ENCODE measurements at places on chromosomes 16 and 17.

DNA sequence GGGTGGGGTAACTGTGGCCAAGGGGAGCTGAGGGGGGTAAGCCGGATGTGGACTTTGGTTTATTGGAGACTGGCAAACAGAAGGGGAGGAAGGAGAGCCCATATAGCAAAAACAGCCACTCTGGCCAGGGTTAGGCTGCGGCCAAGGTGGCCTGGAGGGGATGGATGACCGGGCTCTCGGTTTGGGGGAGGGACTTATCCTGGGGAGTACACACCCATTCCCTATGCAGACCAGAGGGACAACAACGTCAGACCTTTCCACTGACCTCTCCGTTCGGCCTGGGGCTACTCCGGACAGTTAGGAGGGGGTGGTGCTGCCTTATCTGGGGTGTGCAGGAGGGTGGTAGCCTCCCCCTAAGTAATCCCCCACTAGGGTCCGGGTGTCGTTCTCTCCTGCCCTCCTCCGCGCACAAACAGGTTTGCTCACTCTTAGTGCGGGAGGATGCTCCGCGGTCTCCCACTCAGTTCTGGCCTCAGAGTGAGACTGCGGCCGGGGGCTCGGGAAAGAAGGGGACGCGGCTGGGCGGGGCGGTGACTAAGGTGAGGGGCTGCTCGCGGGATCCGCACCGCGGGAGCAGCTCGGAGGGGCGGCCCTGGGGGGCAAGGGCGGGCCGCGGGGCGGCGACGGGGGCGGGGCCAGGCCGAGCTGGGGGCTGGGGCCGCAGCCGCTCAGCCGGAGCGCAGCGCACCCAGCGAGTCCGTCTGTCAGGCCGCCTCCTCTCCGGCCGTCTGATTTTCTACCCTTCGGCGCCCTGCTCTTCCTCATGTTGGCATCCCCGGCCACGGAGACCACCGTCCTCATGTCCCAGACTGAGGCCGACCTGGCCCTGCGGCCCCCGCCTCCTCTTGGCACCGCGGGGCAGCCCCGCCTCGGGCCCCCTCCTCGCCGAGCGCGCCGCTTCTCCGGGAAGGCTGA is at the start of gene WNK4:
TSS of gene WNK4 (plus strand) at position 675 of the 915 bp plus-strand sequence. CDS start at position 764, 89 bp downstream.
- DNase-seq: no peak

- DNase-seq: no peak
These were observed 1.2 kb downstream of the ZACN start for GRCh38 chr17:76079956-76080767.

DNA sequence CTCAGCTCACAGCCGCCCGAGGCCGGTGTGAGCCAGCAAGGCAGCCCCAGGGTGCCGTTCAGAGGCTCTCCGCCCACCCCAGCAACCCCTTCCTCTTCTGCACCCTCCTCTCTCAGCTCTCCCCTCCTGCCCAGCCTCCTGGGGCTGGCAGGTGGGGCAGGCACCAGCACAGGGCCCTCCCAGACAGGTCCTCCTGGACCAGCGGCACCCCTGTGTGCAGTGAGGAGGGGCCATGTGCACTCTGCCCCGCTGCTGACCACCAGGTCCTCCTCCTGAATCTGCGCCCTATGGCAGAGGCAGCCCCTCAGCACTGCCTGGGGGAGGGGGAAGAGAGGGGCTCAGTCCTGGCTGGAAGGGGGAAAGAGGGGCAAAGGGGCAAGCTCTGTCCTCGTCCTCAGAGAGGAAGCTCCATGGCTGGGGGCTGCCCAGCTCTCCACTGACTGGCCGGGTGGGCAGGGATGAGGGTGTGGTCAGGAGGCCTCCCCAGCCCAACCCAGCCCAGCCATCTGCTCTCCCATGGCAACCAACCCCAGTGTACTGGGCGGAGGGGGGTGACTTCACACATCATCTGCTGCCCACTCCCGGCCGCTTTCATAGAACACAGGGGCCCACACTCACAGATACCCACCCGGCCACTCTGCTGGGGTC is 5.4 kb upstream of the BCAR1 start:
- no peak for DNase-seq

GRCh38 chr17:77182205-77183172 is 41.7 kb downstream of the SEC14L1 start:
- no peak for DNase-seq

GRCh38 chr16:55825115-55825728 is 7.7 kb downstream of the CES1 start:
- DNase-seq: no peak

DNA sequence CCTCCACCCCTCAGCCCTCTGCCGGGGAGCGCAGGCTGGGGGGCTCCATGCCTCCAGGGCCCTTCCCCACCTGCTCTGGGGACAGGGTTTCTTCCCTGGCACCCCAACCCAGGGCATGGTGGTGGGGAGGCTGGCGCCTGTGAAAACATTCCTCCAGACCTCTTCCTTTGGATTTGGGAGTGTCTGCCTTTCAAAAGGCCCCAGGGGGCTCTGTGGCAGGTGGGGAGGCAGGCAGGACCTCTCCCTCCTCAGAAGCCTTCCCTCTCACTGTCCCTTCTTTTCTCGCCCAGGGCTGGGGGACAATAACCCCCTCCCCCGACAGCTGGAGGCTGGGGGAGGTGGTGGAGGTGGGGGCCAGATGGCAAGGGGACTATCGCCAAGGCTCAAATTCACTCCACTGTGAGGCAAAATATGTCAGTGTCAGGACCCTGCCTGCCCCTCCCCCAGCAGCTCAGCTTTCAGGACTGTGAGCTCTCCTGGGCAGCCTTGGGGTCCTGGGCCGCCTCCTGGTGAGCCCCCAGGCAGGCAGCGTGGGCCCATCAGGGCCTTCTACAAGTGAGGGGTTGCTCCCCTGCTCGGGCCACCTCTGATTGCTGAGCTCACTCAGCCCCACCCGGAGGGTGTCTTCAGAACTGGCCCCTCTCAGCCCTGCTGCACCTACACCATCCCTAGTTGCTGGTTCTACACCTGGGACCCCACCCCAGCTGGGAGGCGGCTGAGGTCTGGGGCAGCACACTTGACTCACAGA is 1.8 kb downstream of the CDH15 start:
- DNase-seq: no peak

GRCh38 chr17:5485270-5486205 is at the start of gene DERL2:
Gene DERL2, minus strand, starts transcription at chr17:5486178. Its CDS starts 17 bp downstream, at chr17:5486161.
- no peak for DNase-seq

- no peak for DNase-seq
These were observed 54.7 kb upstream of the IL34 start for GRCh38 chr16:70591615-70592014.

GRCh38 chr16:3026003-3026378 is 2.2 kb downstream of the THOC6 start:
- no peak for DNase-seq

DNA sequence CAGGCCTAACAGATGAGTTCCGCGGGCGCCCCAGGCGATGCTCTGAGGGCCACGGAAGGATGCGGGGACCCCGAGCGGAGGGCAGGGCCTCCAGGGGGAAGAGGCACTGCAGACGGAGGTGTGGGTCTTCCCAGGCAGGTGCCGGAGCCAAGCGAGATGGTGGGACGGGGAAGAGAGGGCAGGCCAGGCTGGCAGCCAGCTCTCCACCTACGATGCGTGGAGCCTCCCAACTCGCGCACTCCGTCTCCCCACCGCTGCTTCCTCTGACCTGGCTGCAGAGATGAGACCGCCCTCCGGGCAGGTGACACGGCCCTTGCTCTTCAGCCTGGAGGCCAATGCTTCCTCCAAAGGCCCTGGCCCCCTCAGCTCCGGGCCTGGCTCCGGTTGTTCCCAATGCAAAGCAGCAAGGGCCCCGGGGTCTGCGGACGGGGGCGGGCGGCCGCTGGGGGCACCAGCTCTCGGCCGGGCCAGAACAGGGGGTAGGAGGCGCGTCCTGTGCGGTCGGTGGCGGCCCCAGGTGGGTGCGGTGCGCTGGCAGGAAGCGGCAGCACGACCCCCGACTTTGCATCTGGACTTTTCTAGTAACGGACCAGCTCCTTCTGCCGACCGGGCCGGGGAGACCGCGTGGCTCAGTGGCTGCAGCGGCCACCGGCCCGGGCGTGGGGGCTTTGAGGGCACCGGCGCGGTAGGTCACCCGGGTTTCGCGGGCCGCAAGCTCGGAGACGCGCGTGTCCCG is 1.5 kb upstream of the SOX8 start:
- no peak for DNase-seq

DNA sequence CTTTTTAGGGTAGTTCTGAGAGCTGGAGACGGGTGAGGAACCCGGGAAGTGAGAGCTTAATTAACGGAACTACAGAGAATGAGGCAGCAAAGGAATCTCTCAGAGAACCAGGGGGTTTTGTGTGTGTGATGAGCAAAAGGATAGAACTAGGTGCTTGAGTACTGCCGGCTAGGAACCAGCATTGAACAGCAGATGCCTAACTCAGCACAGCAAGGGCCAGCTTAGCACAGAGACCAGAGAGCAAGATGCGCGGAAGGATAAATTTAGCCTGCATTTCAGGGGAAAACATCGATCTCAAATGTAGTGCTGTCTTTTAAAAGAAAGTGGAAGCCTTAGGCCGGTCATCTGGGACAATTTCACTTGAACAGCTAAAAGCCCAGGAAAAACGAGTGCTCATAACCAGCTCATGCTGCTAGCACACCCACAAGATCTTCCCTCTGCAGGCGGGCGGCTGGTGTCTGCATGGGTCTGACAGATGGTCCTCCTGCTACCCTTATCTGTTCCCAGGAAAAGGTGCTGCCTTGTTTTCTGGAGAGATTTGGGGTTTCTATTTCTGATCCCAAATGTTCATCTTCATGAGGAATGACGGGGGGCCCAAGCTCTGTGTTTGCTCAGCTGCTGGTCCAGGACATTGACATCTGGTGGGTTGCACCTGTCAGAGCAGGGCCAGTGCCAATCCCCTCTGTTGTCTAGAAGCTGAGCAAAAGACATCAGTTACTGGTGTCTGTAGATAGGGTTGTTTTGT is 103.9 kb downstream of the SOCS1 start:
- DNase-seq: no peak

GRCh38 chr16:8583199-8583598 is 7.1 kb downstream of the TMEM114 start:
- no peak for DNase-seq

DNA sequence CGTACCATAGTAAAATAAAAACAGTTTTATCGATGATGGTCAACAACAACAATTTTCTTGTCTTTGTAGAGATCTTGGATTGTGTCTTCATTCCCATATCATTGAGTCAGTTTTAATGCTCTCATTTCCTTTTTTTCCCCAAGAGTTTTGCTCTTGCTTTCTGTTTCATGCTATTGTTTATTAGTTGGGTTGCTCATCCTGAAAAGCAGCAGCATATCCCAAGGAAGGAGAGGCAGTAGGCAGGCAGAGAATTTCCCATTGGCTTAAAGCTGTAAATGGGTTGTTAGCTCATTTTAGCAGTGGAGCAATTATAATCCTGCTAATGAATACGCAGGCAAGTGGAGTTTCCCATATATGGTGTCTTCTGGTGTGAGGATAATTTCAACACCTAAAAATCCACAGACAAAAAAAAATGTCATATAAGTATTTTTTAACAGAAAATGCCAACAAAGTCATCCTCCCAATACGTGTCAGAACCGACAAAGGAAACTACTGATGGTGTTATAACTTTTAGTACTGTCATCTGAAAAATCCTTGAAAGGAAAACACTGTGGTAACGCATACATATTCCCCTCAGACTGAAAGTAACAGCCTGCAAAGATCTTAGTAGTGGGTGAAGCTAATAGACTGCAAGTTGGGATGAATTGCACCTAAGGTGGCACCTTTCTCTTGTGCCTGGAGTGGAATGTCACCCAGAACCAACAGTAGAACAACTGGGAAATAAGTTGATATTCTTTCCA is 218.3 kb downstream of the FTO start:
- DNase-seq: no peak

DNA sequence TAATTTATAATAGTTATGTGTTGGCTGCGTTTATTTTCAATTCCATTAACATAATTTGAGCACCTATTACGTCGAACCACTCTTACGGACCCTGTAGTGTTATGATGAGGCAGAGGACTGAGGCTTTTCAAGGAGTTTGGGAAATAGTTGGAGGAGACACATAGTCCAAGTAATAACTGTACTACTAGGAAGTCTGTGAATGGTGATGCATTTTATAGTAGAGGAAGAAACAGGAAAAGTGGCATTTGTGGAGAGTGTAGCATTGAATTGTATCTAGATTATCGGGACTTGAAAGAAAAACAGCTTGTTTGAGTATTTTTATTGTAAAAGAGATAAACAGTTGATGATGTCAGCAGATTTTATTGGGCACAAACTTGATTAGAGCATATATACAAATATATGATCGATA is 1.7 kb downstream of the NFATC3 start:
- no peak for DNase-seq

GRCh38 chr17:46020023-46020761 is 21.1 kb downstream of the STH start:
- no peak for DNase-seq

DNA sequence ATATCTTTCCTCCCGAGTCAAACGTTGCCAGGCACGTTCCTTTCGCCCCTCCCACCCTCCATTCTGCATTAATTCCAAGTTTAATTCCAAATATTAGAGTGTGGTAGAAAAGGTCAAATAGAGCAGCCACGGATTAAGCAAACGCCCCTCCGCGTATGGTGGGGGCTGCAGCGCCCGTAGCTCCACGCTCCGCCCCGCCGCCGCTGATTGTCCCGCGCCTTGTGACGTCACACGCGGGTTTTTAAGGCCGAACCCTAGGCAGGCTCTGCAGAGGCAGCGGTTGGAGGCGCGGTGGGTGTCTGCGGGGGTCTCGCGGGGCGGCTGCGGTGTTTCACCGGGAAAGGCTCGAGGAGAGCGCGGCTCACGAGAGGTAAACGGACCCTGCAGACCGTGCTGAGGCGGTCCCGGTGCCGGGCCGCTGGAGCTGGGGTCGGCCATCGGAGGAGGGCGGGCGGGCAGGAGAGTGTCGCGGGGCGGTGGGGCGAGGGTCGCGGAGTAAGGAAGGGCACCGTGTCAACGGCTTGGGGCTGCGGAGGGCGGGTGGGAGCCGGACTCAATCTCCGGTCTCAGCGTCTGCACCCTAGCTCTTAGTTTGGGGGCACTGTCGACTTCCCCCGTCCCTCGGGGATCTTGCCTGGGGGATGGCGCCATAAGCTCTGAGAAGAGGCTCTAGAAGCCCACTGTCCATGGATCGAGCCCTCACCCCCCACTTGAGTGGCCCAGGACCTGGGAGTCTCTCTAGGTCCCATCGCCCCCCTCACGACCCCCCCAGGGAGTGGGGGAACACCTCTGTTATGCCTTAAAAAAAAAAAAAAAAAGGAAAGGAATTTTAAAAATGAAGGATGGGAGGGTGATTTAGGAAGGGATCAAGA is at the start of gene ARL4D:
TSS of gene ARL4D (plus strand) at position 270 of the 872 bp plus-strand sequence. CDS start 740 bp downstream, outside the sequence.
- DNase-seq: peak; percentile 93

DNA sequence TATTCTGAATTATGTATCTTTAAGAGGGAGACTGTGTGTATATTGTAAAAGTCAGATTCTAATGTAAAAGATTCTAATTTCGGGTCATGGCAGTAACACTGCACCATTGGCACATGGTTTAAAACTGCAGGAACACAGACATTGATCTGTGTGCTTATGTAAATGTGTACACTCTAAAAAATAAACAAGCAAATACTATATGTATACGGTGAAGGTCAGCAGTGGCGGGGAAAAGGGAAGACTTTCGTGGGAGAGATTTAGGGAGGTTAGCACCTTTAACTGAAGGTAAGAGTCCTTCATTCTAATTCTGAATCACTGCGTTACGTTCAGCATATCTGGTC is 157.8 kb upstream of the FAM20A start:
- DNase-seq: no peak
